ENCODE measurements at places on chromosomes 2 and 18. TPM values are rescaled to one million over a fixed set of nuclear protein-coding genes. Genes with fewer than 3 reads are reported as not detected.

Gene CERS6
- total RNA-seq, result 16.5 TPM

Gene SERPINB8
- total RNA-seq, result 9.7 TPM

Gene SATB2
- total RNA-seq, result 13.9 TPM

Gene NPPC
- total RNA-seq, result not detected

Gene NBAS
- 124 TPM for total RNA-seq

Gene LINC00305
- total RNA-seq, result not detected

Gene THSD7B
- total RNA-seq, result under 0.01 TPM

Gene KCNG2
- 6.4 TPM for total RNA-seq

Gene KCNK3
- total RNA-seq, result 0.26 TPM

All from fibroblast of lung (primary cell).